ENCODE measurements at places on chromosomes 16 and 17.

GRCh38 chr17:7687072-7687907, at the start of gene TP53:
Gene TP53 (minus strand): TSS chr17:7687490. CDS start chr17:7676594, 10,896 bp downstream.
- peak; percentile 94 for DNase-seq

DNA sequence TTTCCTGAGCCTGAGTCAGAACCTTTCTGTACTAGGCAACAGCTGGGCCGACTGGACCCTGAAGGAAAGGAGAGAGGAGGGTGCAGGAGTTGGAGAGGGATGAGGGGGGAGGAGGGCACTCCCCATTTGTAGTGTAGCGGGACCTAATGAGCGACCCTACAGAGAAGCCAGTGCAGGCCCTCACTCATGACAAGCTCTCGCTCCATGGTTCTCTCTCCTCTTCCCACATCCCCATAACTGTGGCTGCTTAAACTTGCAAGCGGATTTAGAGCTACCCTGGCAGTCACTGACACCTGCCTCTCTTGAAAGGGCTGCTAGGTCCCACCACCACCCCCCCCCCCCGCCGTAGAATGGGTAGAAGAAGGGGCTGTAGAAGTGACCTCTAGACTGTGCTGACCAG, 14.5 kb downstream of the NKD1 start:
- DNase-seq: no peak

DNA sequence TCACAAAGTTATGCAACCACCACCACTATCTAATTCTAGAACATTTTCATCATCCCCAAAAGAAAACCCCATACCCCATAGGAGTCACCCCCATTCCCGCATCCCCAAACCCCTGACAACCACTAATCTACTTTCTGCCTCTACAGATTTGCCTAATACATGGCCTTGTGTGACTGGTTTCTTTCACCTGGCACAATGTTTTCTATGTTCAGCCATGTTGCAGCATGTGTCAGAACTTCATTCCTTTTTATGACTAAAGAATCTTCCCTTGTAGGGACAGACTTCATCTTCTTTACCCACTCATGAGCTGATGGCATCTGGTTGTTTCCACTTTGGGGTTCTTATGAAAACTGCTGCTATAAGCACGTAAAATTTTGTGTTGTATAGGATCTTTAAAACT, 34.6 kb downstream of the CYTH1 start:
- DNase-seq: no peak

DNA sequence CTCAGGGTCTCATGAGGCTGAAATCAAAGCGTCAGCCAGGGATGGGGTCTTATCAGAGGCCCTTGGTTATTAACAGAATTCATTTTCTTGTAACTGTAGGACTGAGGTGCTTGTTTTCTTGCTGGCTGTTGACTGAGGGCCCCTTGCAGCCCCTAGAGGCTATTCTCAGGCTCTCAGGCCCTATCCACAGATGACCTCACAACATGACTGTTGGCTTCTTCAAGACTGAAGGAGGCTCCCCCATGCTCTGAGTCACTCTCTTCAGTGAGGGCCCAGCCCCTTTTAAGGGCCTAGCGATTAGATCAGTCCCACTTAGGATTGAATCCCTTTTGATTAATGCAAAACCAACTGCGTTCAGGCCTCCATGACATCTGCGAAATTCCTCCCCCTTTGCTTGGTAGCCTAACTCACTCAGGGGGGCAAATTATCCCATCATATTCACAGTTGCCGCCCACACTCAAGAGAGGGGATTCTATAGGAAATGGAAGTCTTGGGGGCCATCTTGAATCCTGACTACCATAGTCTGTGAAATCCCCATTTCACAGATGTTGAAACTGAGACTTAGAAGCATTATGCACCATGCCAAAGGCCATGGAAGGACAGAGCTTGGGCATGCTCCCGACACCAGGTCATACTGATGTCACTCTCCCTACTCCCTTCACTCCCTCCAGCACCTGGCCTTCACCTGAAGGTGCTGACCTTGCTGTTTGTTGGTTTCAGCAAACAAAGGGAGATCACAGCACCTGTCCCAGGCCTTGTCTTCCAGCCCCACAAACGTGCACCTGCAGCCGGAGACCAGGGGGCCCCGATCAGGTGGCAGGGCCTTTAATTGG, 592.3 kb downstream of the MAF start:
- DNase-seq: no peak

DNA sequence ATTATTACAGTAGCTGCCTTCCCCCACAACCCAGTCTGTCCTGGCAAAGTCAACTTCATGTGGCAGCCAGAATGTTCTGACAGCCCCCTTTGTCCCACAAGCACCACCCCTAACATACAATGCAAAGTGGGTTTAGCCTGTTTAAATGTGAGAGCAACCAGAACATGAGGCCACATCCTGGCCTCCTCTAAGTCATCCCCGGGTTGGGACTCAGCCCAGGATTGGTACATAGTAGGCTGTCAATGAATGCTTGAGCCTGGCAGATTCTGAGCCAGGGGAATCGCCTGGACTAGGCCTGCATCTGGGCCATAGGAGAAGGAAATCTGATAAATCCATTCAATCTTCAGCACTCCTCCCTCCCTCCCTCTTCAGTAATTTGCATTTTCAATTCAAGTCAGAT, 4.3 kb upstream of the ITGA3 start:
- DNase-seq: no peak

GRCh38 chr17:32584792-32585191, 98.0 kb downstream of the CDK5R1 start:
- no peak for DNase-seq

DNA sequence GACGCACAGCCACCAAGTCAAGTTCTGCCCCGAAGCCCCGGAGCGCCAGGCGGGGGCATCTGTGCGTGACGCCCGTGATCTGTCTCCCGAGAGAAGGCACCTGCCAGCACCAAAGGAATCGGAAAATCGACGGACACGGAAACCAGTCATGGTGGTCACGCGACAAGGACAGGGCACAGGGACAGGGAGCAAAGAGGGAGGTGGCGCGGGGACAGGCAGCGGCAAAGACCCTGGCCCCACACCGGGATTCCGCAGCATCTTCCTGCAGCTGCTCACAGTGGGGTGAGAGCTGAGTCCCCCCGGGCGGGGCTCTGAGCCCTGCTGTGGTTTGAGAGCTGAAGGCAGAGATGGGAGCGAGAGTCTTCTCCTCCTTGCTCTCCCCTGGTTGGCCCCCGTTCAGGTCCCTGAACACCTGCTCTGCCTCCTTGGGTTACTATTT, 56.4 kb downstream of the ABR start:
- no peak for DNase-seq

GRCh38 chr17:20271011-20271610, 196.2 kb downstream of the LGALS9B start:
- no peak for DNase-seq

DNA sequence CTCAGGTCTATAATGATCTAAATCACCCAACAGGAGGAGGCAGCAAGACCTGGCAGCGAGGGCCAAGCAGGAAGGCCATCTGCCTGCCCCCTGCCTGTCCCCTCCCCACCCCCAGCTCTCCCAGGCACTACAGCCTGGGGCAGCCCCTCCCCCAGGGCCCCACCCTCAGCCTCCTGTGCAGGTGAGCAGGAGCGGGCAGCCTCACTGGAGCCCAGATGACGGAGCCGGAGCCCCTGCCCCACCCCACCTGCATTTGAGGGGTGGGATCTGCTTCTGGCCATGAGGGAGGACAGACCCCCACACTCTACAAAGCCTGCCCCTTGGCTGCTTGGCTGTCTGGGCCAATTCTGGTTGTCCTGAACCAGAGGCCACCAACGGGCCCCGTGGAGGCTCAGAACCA, 12.4 kb upstream of the BAHCC1 start:
- DNase-seq: no peak

GRCh38 chr16:8605554-8605953, 15.2 kb upstream of the TMEM114 start:
- DNase-seq: no peak

GRCh38 chr16:12661656-12662172, 142.0 kb downstream of the CPPED1 start:
- DNase-seq: no peak

DNA sequence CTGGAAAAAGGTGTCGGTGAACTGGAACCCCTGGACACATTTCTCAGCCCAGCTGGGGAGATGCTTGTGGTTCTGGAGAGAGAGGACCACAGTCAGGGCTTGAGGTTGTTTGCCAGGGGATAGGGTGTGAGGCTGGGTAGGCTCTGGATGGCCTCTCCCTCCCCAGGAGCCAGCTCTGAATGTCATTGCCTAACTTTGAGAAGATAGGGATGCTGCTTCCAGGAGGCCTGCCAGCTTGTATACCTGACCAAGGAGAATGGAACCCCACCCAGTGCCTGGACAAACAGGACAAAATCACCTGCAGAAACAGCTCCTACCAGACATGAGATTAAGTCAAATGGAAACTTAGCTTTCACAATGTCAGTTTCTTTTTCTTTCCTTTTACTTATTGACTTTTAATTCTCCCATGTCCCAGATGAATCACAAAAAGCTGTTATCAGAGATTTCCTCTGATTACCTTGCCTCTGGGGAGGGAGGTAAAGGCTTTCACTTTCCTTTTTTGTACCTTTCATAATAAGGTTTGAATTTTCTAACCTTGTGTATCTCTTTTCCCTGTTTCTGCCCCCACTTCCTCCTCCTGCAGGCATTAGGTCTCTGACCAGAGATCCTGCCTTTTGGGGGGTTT, 29.8 kb upstream of the PLLP start:
- no peak for DNase-seq

DNA sequence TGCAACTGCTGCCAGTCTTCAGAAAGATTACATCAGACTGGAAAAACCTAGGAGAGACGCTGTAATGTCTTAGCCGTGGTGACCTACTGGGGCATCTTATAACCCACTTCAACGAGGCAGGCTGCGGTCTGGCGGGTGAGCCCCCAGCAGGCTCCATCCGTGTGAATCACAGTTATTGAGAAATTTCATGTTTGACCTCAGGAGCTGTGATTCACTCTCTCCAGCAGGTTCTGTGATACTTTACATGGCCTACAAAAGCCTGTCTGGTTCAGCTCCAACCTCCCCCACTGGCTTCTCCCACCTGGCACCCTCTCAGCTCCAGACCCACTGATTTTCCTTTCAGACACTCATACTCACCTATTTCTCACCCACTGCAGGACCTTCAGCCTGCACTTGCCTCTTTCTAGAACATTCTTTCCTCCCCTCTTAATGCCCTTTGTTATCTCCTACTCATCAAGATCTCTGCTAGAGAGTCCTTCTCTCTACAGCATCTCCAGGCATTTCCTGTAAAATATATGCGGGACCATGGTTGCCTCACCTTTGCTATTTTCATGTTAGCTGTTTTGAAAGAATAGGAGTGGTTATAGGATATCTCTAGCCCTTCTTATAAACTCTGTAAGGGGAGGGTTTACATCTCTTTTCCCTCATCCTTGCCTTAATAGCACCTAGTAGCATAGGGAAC, 227.9 kb downstream of the MAF start:
- DNase-seq: no peak

GRCh38 chr16:29862383-29862883, 593 bp downstream of the CDIPT start:
- no peak for DNase-seq

- no peak for DNase-seq
Observed at GRCh38 chr17:9298135-9298534, 276.8 kb downstream of the NTN1 start.

GRCh38 chr17:17792037-17792550, 44.7 kb downstream of the SREBF1 start:
- DNase-seq: no peak

DNA sequence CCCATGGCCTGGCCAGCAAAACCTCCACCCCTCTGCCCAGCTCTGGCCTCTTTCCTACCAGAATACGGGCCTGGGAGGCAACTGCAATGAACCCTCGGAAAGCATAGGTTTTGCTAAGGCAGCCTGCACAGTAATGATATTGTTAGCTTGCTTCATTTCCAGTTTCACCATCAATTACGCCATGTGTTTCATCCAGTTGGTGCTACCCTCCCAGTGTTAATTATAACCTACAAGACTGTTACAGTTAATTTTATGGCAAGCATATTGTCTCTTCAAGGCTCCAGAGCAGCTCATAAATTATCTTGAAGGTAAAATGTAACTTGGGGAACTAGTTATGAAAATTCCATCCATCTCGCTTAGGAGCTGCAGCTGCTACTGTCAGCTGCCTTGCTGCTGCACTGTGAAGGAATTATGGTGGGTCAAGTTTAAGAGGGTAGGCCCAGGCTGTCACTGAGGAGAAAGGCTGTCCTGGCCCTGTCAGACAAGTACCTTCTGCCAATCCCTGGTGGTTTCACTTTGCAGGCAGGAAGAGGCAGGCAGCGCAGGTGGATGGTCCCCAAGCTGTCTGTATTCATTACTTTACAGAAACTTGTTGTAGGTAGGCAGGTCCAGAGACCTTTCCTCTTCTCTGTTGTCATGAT, 242.9 kb downstream of the FTO start:
- DNase-seq: no peak

DNA sequence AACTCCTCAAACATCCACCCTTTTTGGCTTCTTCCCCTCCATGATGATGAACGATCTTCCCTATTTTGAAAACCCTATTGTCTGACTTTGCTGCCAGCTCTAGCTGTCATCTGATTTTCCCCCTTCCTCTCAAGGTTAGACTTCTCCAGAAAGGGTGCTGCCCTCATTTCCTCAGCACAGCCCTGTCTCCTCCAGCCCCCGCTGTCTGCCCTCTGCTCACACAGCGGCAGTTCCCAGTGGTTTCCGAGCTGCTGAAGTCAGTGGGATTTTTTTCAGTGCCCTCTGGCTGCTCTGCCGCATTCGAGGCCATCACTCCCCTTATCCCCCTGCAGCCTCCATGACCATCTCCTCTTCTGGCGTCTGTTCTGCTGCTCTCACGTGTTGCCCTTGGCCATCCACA, 26.6 kb upstream of the C17orf107 start:
- DNase-seq: no peak

DNA sequence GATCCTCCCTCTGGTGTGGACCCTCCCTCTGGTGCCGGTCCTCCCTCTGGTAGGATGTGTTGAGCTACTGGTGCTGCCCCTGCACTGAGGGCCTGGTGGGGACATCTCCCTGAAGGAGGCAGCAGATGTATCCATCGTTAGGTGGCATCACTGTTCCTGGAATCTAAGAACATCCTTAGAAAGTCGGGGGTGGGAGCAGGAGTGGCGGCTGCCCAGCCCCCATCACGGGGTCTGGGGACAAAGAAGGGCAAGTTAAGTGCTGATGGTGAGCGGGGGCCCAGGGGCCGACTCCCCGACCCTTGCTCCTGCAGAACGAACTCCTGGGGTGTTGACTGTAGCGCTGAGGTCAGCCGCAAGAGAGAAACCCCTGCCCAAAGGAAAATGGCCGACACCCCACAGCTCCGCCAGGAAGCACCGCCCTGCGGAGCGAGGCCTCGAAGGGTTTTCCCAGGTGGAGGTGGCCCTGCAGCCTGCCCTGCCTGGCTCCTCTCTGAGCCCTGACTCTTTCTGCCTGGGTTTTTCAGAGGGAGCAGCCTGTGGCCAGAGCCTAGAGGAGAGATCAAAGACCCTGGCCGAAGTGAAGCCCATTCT, 5.5 kb downstream of the CTU2 start:
- no peak for DNase-seq

GRCh38 chr17:64084086-64084939, 45.6 kb downstream of the ERN1 start:
- DNase-seq: peak; percentile 29

DNA sequence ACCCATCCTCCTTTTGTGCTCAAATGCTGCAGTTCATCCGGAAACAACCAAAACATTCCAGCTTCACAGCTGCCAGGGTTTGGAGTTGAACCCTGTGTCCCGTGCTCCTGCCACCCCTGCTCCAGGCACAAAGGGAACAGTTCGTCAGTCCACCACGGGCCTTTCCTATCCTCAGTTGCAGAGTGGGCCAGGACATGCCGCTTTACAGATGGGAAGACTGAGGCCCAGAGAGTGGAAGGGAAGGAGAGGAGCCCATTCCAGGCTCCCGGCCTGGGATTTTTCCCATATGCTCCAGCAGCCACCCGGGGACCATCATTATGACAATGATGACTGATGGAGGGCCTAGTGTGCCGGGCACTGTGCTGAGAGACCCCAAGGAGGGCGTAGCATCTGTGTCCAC, 27.6 kb downstream of the RAI1 start:
- DNase-seq: no peak

All from tibial artery (tissue), 4 donors.